A549 treated with AZD2906 at 1 μM for 4 hours (cell line): ENCODE measurements at places on chromosomes 3 and 15. TPM values are rescaled to one million over a fixed set of nuclear protein-coding genes. Genes with fewer than 3 reads are reported as not detected.

Gene SPINT1
- 0.55 to 1.1 TPM (median 0.73 TPM) in 5 replicates for total RNA-seq

Gene MYRIP
- total RNA-seq: 0.05 TPM in 1 of 5 replicates, not detected in the others

Gene BUB1B
- 23.2 to 35.7 TPM (median 26.7 TPM) in 5 replicates for total RNA-seq

Gene RHCG
- total RNA-seq: 37.6 to 51.2 TPM (median 44.0 TPM) in 5 replicates

Gene NDN
- 0.03 to 0.08 TPM (median 0.05 TPM) in 4 of 5 replicates, not detected in the other for total RNA-seq

Gene IMPG2
- 0.01 to 0.02 TPM (median 0.01 TPM) in 3 of 5 replicates, not detected in the others for total RNA-seq

Gene C3orf38
- 15.9 to 21.7 TPM (median 17.0 TPM) in 5 replicates for total RNA-seq

Gene ATP13A5
- total RNA-seq: not detected in 5 replicates

Gene MON1A
- 5.6 to 9.0 TPM (median 8.0 TPM) in 5 replicates for total RNA-seq

Gene FAM81A
- total RNA-seq: 10.1 to 12.1 TPM (median 11.7 TPM) in 5 replicates

Gene GPR62
- total RNA-seq: not detected in 5 replicates
